Brain pericyte (primary cell): ENCODE measurements at places on chromosomes 5 and 9.

DNA sequence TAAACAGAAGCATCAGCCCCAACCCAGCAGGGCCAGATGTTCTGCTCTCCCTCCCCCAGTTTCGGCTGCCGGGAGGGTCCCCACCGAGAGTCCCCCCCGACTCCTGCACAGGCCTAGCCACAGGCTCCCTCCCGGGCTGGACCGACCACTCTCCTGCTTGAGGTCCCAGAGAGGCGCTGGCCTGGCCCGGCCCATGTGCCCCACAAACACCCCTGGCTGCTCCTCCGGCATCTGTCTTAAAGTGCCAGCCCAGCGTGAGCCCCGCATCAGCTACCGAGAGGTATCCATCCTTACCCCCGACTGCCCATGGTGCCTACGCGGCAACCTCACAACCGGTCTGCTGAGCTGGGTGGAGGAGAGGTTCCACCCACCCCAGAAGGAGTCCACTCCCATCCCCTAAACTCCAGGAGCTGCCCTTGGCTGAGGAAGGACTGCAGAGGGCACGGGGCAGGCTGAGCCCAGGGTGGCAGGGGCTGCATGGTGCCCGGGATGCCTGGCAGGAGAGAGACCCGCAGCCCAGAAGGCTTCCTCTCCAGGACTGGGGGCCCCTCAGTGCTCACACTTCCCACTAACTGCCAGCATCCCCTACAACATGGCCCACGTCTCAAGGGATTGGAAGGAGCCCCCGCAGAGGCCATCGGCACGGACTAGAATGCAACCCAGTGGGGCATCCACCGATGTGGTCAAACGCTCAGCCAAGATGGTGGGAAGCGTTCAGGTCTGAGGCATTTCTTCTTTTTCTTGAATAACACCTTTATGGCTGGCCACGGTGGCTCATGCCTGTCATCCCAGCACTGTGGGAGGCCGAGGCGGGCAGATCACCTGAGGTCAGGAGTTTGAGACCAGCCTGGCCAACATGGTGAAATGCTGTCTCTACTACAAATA, 15.6 kb upstream of the EGFL7 start:
- DNase-seq, result no peak

- no peak for DNase-seq
Observed at GRCh38 chr5:37735649-37736347, 104.0 kb downstream of the GDNF start.

DNA sequence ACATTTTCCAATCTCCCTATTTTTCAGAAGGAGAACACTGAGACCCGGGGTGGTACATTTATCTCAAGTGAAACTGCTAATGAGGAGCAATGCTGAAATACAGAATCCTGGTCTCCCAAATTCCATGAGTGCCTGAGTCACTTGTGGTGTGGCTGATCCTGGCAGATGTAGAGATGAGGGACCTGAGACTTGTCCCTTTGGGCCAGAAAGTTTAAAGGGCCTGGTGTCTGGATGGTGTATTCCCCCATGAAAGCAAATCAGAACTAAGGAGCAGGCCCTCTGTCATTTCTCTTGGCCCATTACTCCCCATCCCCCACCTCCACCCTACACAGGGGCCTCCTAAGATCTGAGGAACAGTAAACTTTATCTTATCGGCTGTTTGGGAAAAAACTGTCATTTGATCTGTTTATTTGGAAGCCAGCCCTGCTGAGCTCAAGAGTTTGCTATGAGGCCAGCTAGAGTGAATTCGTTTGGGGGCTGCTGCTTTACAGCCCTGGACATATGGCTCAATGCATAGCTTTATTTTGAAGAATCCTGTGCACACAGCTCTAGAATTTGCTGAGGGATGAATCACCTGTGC, 140.3 kb downstream of the LHFPL2 start:
- no peak for DNase-seq

GRCh38 chr5:98964621-98965020, 35.8 kb upstream of the CHD1 start:
- DNase-seq, result no peak

- DNase-seq, result no peak
Observed at GRCh38 chr5:172611913-172612312, 29.1 kb upstream of the NEURL1B start.

- no peak for DNase-seq
Observed at GRCh38 chr5:74888117-74888516, 21.9 kb upstream of the FAM169A start.

- DNase-seq, result no peak
Observed at GRCh38 chr9:91045041-91045440, 243.4 kb downstream of the SYK start.

GRCh38 chr5:113029614-113030013, 53.0 kb downstream of the DCP2 start:
- no peak for DNase-seq

DNA sequence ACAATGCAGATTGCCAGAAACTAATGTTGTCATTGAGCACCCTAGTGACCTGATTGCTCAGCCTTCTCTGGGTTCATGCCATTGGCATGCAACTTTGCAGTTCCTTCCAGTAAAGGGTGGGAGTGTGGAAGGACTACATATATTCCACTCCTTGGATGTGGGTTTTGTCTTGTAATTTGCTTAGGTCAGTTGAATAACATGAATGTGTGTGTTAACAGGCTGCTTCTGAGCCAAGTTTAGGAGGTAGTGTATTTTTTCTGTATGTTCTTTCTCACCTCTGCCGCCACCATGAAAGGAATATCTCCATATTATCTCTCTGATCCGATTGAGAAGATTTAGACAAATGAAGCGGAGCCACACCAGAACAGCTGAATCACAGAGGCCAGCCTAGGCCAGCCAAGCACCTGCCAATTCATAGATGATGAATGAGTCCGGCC, 1929.6 kb upstream of the CDH6 start:
- no peak for DNase-seq

GRCh38 chr5:78243639-78244038, 50.9 kb downstream of the AP3B1 start:
- DNase-seq, result no peak

GRCh38 chr9:33465596-33466564, 7.8 kb downstream of the NOL6 start:
- no peak for DNase-seq

DNA sequence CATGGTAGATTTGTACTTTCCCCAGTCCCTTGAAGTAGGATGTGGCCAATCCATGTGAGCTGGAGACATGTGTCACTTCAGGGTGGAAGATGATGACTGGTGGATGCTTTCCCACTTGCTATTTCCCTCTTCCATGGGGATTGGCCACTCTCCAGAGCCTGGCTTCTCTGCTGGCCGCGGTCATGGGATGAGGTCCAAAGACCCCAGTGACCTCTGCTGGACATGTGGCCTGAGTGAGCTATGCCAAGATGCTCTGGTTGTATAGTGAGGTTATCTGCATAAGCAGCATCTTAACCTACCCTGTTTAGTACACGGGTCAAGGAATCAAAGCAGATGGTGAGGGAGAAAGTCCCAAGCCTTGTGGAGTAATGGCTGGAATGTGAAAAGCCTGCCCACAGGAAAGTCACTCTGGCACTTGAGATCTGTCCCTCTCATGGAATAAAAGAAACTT, 47.1 kb downstream of the SH3PXD2B start:
- no peak for DNase-seq

GRCh38 chr5:128329386-128329939, 208.6 kb downstream of the FBN2 start:
- DNase-seq, result no peak

- DNase-seq, result peak; percentile 67
Observed at GRCh38 chr9:104968025-104968982, 40.3 kb upstream of the ABCA1 start.

GRCh38 chr9:110429453-110429852, 91.8 kb upstream of the TXNDC8 start:
- no peak for DNase-seq

GRCh38 chr9:133405508-133406438, 12.0 kb downstream of the REXO4 start:
- no peak for DNase-seq
